Progenitor cell of endocrine pancreas (in vitro differentiated cells): ENCODE measurements at places on chromosomes 16 and 17. TPM values are rescaled to one million over a fixed set of nuclear protein-coding genes. Genes with fewer than 3 reads are reported as not detected.

DNA sequence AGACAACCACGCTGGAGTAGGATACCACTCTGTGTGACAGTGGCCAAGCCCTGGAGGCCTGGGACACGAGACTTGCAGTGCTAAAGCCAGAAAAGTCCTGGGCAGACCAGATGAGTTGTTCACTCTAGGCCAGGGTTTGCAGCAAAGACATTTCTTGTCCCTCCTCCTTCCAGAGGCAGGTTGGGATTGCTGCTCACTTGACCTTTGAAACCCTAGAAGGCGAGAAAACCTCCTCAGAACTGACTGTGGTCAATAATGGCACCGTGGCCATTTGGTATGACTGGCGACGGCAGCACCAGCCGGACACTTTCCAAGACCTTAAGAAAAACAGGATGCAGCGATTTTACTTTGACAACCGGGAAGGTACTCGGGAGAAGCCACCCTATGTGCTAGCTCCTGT lies 9.8 kb upstream of the EPN3 start:
- DNase-seq: no peak

Gene IL34
- total RNA-seq: not detected in 2 replicates

GRCh38 chr17:66483906-66484305 lies 181.5 kb downstream of the PRKCA start:
- DNase-seq: no peak

DNA sequence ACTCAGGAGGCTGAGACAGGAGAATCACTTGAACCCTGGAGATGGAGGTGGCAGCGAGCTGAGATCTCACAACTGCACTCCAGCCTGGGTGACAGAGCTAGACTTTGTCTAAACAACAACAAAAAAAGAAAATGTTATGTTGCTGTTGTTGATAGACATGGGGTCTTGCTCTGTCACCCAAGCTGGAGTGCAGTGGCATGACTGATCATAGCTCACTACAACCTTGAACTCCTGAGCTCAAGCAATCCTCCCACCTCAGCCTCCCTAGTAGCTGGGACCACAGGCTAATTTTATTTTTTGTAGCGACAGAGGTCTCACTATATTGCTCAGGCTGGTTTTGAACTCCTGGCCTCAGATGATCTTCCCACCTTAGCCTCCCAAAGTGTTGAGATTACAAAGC lies 20.0 kb downstream of the FBXO47 start:
- DNase-seq: no peak
